Panc1 (cell line): ENCODE measurements at places on chromosomes 16 and 17. TPM values are rescaled to one million over a fixed set of nuclear protein-coding genes. Genes with fewer than 3 reads are reported as not detected.

The WNT9B gene
- not detected for total RNA-seq

GRCh38 chr17:48026502-48027321, 10.9 kb downstream of the COPZ2 start:
- H3K36me3 ChIP-seq, result no peaks in the 10 kb centered on the region
- DNase-seq, result peak; percentile 52
- H3K27me3 ChIP-seq, result no peaks in the 10 kb centered on the region
- H3K4me3 ChIP-seq, result peak overlapping the region; percentile 93

The KCNJ12 gene
- 2.7 TPM for total RNA-seq

The TMEM114 gene
- total RNA-seq, result not detected

The KRTAP3-1 gene
- not detected for total RNA-seq

The GPR139 gene
- not detected for total RNA-seq

DNA sequence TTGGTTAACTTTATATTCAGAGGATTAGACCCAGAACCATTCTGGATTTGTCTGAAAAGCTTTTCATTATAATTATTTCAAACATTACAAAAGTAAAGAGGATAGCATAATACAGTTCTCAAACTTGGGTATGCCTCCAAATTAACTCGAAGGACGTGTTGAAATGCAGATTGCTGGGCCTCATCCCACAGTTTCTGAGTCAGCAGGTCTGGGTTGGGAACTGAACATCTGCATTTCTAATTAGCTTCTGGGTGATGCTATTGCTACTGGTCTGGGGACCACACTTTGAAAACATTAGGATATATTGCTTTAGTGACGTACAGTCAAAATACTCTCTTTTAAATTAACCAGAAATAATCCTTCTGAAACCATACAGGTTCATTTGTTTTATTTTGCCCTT, 10.0 kb downstream of the TPPP3 start:
- no peaks in the 10 kb centered on the region for H3K36me3 ChIP-seq
- no peak overlapping the region for H3K27ac ChIP-seq
- H3K27me3 ChIP-seq, result no peaks in the 10 kb centered on the region
- H3K4me3 ChIP-seq, result no peak overlapping the region
- no peaks in the 10 kb centered on the region for H3K4me1 ChIP-seq

DNA sequence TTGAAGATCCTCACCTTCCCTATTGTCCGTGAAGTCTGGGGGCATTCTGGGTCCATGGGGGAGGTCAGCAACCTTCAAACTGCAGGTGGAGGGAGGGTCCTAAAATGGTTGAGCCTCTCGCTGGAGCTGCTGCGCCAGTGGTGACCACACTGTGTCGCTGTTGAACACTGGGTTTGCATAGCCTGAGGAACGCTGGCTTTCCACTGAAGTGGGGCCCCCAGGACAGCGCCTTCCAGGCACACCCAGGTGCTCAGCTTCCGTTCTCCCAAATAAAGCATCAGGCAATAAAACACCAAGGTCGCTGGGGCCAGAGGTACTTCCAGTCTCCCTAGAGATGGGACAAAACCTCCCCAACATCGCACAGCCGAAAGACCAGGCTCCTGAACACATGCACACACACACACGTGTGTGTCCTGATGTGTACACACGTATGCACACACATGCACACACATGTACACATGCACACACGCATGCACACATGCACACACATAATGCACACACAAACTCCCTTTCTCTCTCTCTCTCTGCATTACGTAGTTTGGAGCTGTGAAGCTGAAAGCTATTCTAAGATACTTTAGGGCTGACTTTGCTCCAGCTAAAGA, 120.6 kb downstream of the IRF8 start:
- no peaks in the 10 kb centered on the region for H3K36me3 ChIP-seq
- DNase-seq, result no peak
- H3K4me3 ChIP-seq, result no peak overlapping the region
- no peak overlapping the region for H3K27ac ChIP-seq
